ENCODE measurements at places on chromosomes 5 and 9. TPM values are rescaled to one million over a fixed set of nuclear protein-coding genes. Genes with fewer than 3 reads are reported as not detected.

Gene ZNF474
- not detected for total RNA-seq

Gene SAXO1
- total RNA-seq, result not detected

Gene RASA1
- 15.7 TPM for total RNA-seq

GRCh38 chr5:424301-425110 lies 18.5 kb upstream of the EXOC3 start:
- no peaks in the 10 kb centered on the region for H3K36me3 ChIP-seq
- no peak overlapping the region for H3K27ac ChIP-seq
- no peaks in the 10 kb centered on the region for H3K27me3 ChIP-seq

- no peaks in the 10 kb centered on the region for H3K36me3 ChIP-seq
- no peak overlapping the region for H3K4me3 ChIP-seq
- no peak for DNase-seq
These were observed 455.0 kb upstream of the FTMT start for GRCh38 chr5:121396716-121397115.

- H3K4me1 ChIP-seq, result no peaks in the 10 kb centered on the region
- no peaks in the 10 kb centered on the region for H3K27me3 ChIP-seq
- H3K4me3 ChIP-seq, result no peak overlapping the region
- no peak for DNase-seq
- H3K36me3 ChIP-seq, result no peaks in the 10 kb centered on the region
These were observed 70.2 kb upstream of the PLEKHG4B start for GRCh38 chr5:21654-22233.

Gene ENC1
- 18.5 TPM for total RNA-seq

DNA sequence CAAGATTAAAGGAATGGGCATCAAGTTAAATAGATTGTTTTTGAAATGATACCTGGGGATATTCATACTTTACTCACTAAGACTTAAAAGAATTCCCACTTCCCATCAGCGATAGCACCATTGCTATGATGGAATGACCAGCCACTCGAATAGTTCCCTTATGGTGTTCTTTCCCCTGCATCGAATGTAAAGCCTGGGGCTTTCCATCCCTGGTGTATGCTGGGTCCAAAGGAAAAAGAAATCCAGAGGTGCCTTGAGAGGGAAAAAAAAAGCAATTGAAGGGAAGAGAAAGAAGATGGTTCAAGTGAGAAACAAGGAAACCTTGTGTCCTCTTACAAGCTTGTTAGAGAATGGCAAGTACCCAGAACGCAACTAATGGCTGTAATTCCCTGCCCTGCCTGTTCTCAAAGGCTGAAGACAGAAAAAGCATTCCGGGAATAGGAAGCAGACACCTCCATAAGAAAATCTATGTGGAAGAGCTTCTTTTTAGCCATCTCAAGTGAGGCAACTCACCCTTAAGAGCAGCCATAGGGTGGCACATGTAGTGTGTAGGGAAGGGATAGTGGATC lies 351.1 kb upstream of the DAB2 start:
- H3K36me3 ChIP-seq, result no peaks in the 10 kb centered on the region
- no peak overlapping the region for H3K4me3 ChIP-seq
- DNase-seq, result no peak
- H3K27me3 ChIP-seq, result no peaks in the 10 kb centered on the region
- H3K27ac ChIP-seq, result no peak overlapping the region
- H3K4me1 ChIP-seq, result no peaks in the 10 kb centered on the region

Gene CCDC171
- total RNA-seq, result 1.4 TPM

Gene LHX6
- total RNA-seq, result 2.8 TPM

DNA sequence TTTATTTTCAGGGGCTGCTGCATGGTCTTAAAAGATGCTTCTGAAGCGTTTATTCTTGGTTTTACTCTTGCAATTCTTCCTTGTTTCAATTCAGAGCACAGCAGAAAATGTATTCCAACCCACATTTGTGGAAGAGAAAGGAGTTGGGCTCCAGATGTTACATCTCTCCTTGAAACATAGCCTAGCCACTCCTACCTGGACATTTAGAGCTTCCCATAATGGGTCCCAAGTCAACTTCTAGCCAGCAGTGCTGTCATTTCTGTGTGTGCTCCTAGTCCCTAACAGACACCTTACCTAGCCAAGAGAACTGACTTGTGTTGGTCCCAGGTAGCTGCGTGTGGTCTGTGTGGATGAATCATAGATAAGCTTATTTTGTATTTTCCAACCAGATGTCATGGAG lies 61.2 kb upstream of the ANKRD55 start:
- no peak overlapping the region for H3K27ac ChIP-seq
- H3K27me3 ChIP-seq, result no peaks in the 10 kb centered on the region
- H3K36me3 ChIP-seq, result no peaks in the 10 kb centered on the region
- no peak overlapping the region for H3K4me3 ChIP-seq
- DNase-seq, result no peak
- peaks cover 10% of the 10 kb centered on the region for H3K4me1 ChIP-seq

Gene LCN9
- not detected for total RNA-seq

DNA sequence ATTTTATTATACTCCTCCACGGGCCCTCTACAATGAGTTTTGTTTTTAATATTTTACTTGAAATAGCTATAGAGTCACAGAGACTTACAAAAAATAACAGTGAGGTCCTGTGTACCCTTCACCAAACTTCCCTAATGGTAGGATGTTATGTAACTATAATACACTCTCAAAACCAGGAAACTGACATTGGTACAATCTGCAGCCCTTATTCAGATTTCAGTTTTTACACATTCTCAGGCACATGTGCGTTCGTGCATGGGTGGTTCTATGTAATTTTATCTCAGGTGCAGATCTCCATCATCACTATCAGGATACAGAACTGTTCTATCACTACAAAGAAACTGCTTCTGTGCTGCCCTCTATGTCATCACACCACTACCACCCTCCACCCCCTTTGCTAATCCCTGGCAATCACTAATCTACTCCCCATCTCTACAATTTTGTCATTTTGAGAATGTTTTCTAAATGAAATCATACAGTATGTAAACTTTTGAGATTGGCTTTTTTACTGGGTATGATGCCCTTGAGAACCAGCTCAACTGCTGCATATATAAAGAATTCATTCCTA lies 16.4 kb downstream of the RAB14 start:
- DNase-seq, result no peak
- H3K4me3 ChIP-seq, result no peak overlapping the region
- H3K27ac ChIP-seq, result no peak overlapping the region
- no peaks in the 10 kb centered on the region for H3K4me1 ChIP-seq
